ENCODE measurements at places on chromosomes 6 and 20.

- no peak for DNase-seq
These were observed 62.7 kb upstream of the SYNDIG1 start for GRCh38 chr20:24406750-24407149.

GRCh38 chr6:130853555-130854183 lies 26.5 kb downstream of the SMLR1 start:
- peak; percentile 66 for DNase-seq

GRCh38 chr6:101312652-101313051 lies 80.9 kb upstream of the GRIK2 start:
- DNase-seq = no peak

GRCh38 chr20:1174787-1175186 lies 10.0 kb downstream of the TMEM74B start:
- DNase-seq = no peak

GRCh38 chr6:126300735-126301134 lies 39.2 kb upstream of the CENPW start:
- DNase-seq = no peak

DNA sequence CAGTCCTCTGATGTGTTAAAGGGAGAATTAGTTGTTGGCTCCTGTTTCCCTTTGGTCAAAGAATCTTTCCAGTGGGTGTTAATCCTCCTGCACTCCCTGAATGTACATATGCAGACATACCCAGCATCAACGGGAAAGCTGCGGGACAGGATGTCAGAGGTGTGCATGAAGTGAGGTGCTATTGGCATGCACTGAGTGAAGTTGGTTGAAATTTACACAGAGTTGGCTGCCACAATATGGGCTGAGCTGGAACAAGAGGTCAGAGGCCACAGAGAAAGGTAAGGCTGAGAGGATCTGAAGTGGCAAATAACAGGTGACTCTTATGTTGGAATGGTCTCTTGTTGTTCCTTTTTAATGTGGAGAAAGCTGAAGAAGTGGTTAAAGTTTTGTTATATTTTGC lies 82.7 kb upstream of the AKIRIN2 start:
- DNase-seq = no peak

DNA sequence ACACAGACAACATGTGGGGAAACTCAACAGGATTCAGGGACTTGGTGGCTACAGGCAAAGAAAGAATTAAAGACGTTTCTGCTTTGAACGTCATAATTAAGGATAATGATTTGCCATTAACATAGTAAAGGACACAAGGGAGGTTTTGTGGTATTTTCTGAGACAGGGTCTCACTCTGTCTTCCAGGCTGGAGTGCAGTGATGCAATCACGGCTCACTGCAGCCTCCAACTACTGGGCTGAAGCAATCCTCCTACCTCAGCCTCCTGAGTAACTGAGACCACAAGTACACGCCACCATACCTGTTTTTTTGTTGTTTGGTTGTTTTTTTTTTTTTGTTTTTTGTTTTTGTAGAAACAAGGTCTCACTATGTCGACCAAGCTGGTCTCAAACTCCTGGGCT lies 62.4 kb downstream of the MAP3K5 start:
- no peak for DNase-seq
